Aorta (tissue), 5 donors: ENCODE measurements at places on chromosomes 16 and 17.

- DNase-seq = no peak
- no peak overlapping the region for H3K27ac ChIP-seq
- no peak overlapping the region for H3K4me3 ChIP-seq
- H3K4me1 ChIP-seq = no peaks in the 10 kb centered on the region
Observed at GRCh38 chr17:75652934-75653549, 13.9 kb downstream of the RECQL5 start.

- H3K36me3 ChIP-seq = no peaks in the 10 kb centered on the region
- no peaks in the 10 kb centered on the region for H3K27me3 ChIP-seq
- H3K27ac ChIP-seq = no peak overlapping the region
- no peak overlapping the region for H3K4me3 ChIP-seq
- DNase-seq = no peak
- no peaks in the 10 kb centered on the region for H3K4me1 ChIP-seq
Observed at GRCh38 chr16:27767081-27767480, 217.1 kb downstream of the KATNIP start.

DNA sequence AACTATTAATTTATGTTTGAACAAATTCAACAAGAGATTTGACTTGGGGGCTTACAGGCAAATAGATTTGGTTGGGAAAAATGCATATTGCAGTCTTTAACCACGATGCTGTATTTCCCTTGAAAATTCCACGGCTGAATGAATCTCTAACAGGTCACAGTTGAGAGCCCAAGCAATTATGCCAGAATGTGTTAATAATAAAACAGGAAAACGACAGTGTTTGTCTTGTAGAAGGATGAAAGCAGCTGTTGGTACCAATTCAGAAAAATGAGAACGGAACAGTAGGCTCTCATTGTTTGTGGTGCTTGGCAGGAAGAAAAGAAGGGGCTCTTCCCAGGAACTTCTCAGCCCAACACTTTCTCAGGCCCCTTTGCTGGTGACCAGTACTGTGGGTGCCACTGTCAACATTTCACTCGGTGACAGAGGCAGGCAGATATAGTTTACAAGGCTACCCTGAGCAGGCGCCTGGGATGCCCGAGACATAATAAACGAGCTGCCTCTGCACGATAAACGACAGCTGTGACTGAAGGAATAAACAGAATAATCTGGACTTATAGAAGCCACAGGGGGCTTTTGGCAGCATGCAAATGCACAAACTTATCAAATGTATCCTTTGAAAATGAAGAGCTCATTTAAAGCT is 387.1 kb downstream of the HS3ST4 start:
- no peaks in the 10 kb centered on the region for H3K36me3 ChIP-seq
- no peak overlapping the region for H3K27ac ChIP-seq
- no peak overlapping the region for H3K4me3 ChIP-seq
- H3K27me3 ChIP-seq = no peaks in the 10 kb centered on the region
- H3K4me1 ChIP-seq = no peaks in the 10 kb centered on the region

- no peak overlapping the region for H3K4me3 ChIP-seq
- no peaks in the 10 kb centered on the region for H3K36me3 ChIP-seq
- no peaks in the 10 kb centered on the region for H3K27me3 ChIP-seq
- DNase-seq = no peak
- no peak overlapping the region for H3K27ac ChIP-seq
Observed at GRCh38 chr16:57301126-57301817, 16.8 kb upstream of the PLLP start.

- DNase-seq = no peak
- H3K27ac ChIP-seq = no peak overlapping the region
- H3K36me3 ChIP-seq = no peaks in the 10 kb centered on the region
- H3K4me1 ChIP-seq = no peaks in the 10 kb centered on the region
- no peak overlapping the region for H3K4me3 ChIP-seq
Observed at GRCh38 chr17:64459284-64459747, 10.4 kb downstream of the MILR1 start.

GRCh38 chr16:8571061-8571596 is 19.2 kb downstream of the TMEM114 start:
- H3K4me3 ChIP-seq = no peak overlapping the region
- H3K27me3 ChIP-seq = no peaks in the 10 kb centered on the region
- no peaks in the 10 kb centered on the region for H3K4me1 ChIP-seq
- no peak for DNase-seq

DNA sequence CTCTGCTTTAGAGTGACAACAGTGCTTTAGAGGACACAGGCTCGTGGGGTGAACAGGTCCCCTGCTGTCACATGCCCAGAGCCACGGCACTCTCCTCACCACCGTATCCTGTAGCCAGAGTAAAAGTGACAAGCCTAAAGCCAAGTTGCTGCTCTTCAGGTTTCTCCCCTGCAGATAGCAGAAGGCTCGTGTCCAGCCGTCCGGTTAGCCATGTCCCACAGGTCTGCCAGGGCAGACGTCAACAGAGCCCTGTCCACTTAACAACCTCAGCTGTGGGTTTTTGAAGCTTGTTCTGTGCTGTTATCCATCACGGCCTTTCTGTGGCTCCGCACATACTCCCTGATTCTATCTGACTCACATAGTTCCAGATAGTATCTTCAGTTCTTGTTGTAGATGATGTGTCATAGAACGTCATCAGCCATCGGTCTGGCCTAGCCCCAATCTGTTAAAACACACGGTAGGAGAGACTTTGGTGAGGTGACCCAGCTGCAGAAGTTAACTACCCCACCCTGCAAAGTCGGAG is 100.7 kb downstream of the SOCS1 start:
- no peaks in the 10 kb centered on the region for H3K36me3 ChIP-seq
- DNase-seq = no peak
- H3K4me3 ChIP-seq = no peak overlapping the region
- H3K27me3 ChIP-seq = no peaks in the 10 kb centered on the region
- no peak overlapping the region for H3K27ac ChIP-seq

DNA sequence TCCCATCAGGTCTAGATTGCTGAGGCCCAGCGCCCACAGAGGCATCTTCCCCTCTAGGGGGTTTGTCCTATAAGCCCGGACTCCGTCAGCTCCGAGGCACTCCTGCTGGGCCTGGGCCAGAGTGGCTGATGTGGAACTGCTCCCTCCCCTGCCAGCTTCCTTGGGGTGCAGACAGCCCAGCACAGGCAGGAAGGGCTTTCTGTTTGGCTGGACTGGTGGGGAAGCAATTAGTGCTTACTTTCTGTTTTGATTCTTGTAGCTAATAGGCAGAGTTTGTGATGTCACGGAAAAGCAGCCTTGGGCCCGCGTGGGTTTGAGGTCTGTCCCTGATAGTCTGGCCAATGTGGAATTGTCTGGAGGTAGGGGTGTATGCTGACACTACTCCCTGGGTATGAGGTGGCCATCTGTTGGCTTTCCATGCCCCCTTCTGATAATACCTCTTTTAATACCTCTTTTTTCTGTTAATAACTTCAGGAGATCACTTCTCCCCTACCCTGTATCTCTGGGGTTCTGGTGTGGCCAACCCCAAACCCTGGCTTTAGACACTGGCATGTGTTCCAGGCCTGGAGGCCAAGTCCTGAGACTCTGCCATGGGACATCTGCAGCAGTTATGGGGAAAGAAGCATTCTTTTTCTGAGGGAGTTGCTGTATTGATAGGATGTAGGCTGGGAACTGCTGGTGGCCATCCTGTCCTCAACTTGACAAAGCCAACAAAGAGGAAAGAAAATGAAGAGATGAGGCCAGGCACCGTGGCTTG is 190.9 kb downstream of the RAB11FIP4 start:
- H3K27me3 ChIP-seq = no peaks in the 10 kb centered on the region
- no peak overlapping the region for H3K4me3 ChIP-seq
- peak overlapping the region; percentile 79 for H3K27ac ChIP-seq
- peak; percentile 88 for DNase-seq
- no peaks in the 10 kb centered on the region for H3K4me1 ChIP-seq

DNA sequence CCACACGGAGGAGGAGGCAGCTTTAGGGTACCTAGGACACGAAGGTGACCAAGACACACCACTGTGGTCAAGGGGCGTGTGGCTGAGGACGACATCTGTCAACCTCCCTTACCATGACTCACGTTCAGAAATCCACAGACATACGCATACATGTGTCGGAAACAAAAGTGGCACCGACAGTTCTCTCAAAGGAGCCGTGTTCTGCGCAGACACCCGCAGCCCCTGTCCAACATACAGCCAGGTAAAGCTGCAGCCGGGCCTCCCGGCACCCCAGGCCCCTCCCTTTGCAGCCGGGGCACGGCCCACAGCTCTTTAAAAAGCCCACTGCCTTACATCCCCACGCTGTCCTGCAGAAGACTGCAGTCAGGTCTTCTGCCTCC is 40.5 kb upstream of the KLHDC4 start:
- H3K4me1 ChIP-seq = no peaks in the 10 kb centered on the region
- no peak overlapping the region for H3K27ac ChIP-seq
- H3K4me3 ChIP-seq = no peak overlapping the region
- no peaks in the 10 kb centered on the region for H3K27me3 ChIP-seq
- DNase-seq = no peak

- no peaks in the 10 kb centered on the region for H3K27me3 ChIP-seq
- no peaks in the 10 kb centered on the region for H3K4me1 ChIP-seq
- DNase-seq = no peak
- no peak overlapping the region for H3K27ac ChIP-seq
- no peak overlapping the region for H3K4me3 ChIP-seq
Observed at GRCh38 chr16:89034573-89034961, 57.6 kb upstream of the CBFA2T3 start.

GRCh38 chr16:54952195-54952594 is 21.5 kb downstream of the IRX5 start:
- no peak overlapping the region for H3K4me3 ChIP-seq
- H3K27ac ChIP-seq = no peak overlapping the region
- no peaks in the 10 kb centered on the region for H3K27me3 ChIP-seq
- no peaks in the 10 kb centered on the region for H3K4me1 ChIP-seq
- DNase-seq = no peak

DNA sequence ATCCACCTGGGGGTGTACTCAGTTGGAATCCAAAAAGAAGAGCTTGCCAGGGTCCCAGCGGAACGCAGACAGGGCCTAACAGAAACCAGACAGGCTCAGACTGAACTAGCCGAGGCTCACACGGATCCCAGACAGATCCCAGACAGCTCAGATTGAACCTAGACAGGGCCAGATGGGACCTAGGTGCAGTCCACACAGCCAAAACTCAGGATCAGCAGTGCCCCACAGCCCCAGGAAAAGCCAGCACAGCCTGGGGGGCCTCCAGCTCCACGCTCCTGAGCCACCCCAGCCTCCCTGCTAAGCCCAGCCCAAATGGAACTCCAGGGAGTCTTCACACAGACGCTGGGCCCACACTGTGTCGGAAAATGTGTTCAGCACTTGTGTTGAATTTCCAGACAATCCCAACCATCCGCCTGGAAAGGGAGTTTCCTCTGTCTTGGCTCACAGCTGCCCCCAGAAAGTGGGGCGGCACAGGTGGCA is 7.5 kb downstream of the STX1B start:
- no peaks in the 10 kb centered on the region for H3K36me3 ChIP-seq
- no peak for DNase-seq
- no peak overlapping the region for H3K4me3 ChIP-seq
- H3K4me1 ChIP-seq = no peaks in the 10 kb centered on the region

- peak overlapping the region; percentile 68 for H3K27ac ChIP-seq
- H3K36me3 ChIP-seq = no peaks in the 10 kb centered on the region
- no peaks in the 10 kb centered on the region for H3K27me3 ChIP-seq
Observed at GRCh38 chr16:67170949-67171649, 761 bp downstream of the NOL3 start.
